Esophagus mucosa (tissue), 1 donor: ENCODE measurements at places on chromosomes 1 and 21. TPM values are rescaled to one million over a fixed set of nuclear protein-coding genes. Genes with fewer than 3 reads are reported as not detected.

GRCh38 chr1:242005866-242006535, 7.1 kb upstream of the MAP1LC3C start:
- ATAC-seq = no peak

- ATAC-seq = peak; percentile 100
Measured at GRCh38 chr1:233543338-233544255, 70.3 kb upstream of the KCNK1 start.

GRCh38 chr1:210330279-210330866, 1.7 kb downstream of the HHAT start:
- no peak for ATAC-seq

The TRIM63 gene
- total RNA-seq = not detected

The SLC25A34 gene
- 0.68 TPM for total RNA-seq

The LIPI gene
- not detected for total RNA-seq

The VANGL1 gene
- 15.5 TPM for total RNA-seq

The WNT2B gene
- total RNA-seq = 4.4 TPM
